Stimulated activated CD4-positive, alpha-beta T cell treated with anti-CD3 and anti-CD28 coated beads, Interleukin-1b, Interleukin-23, amount 100 ng/mL, for 1 hour (primary cell): ENCODE measurements at places on chromosomes 11 and 22.

- DNase-seq = no peak
Observed at GRCh38 chr11:114075891-114076441, 16.5 kb downstream of the ZBTB16 start.

GRCh38 chr11:86372041-86372440 lies 2.6 kb upstream of the CCDC81 start:
- no peak for DNase-seq

DNA sequence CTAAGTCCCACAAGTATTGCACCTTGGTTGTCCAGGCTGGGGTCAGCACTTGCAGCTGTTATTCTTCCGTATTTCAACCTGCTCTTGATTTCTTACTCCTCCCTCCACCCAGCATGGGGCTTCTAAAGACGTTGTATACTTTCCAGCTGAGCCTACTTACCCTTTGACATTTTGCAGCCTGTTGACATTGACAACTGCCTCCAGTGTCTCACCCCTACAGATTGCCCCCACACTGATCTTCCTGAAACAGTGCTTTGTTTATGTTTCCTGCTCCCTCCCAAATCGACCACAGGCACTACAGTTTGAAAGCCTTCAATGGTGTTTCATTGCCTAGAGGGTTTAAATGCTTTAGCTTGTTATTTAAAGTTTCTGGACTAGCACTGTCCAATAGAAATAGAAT lies 56.6 kb downstream of the FAM83F start:
- DNase-seq = no peak

DNA sequence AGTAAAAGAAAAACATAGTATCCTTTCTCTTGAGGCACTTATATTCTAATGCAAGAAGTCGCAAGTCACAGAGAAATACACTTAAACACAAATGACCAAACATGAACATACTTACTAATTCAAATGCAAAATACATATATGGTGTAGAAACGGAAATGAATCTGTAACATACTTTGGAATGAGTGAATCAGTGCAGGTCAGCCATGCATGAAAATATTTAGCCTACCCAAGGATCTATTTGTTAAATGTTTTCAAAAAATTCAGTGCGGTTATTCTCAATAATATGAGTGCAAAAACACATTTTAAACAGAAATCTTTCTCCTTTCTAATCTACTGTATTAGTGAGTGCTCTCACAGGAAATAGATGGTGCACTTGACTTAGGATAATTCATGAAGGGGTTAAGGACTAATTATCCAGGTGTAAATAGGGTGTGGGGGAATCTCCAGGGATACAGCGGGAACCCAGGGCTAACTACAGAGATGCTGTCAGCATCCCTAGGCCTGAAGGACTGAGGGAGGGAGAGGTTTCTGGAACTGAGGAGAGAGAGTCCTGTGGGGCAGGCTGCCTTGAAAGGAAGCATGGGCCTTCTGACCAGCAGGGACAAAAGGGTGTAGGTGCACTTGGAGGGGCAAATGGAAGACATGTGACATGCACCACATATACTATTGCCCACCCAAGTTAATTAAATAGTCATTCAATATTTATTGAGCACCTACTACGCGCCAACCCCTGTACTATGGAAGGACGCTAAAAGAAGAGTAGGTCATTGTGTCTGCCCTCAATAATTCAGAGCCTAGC lies 139.2 kb downstream of the MAML2 start:
- no peak for DNase-seq

GRCh38 chr11:16603245-16603644 lies 135.2 kb upstream of the C11orf58 start:
- DNase-seq = no peak

GRCh38 chr11:115287266-115287665 lies 216.9 kb downstream of the CADM1 start:
- no peak for DNase-seq

GRCh38 chr11:104926771-104927611 lies 28.7 kb upstream of the CASP12 start:
- DNase-seq = no peak

DNA sequence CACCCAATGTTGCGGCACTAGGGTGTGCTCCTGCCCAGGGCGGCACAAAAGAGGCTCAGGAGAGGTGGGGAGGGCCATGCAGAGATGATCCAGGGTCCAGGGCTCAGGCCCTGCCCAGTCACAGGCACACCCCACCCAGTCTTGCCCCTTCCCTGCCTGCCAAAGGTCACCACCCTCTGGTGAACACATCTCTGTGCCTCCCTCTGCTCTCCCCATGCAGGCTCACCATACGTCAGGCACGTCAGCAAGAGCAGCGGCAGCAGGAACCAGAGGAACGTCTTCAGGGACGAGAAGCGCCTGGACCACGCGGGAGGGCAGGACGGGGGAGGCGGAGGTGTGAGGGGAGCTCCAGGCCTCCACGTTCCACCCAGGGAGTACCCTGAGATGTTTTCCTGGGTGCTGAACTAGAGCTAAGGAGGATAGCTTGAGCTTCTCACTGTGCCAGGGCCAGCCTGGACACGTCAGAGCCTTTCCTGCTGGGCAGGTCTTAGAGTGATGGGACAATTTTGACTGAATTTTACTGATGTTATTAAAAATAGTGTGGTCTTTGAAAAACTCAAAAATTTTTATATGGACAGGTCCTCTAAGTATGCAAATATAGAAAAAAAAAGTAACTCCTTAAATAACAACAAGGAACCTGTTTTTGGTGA lies 7.2 kb downstream of the SUN2 start:
- DNase-seq = no peak

DNA sequence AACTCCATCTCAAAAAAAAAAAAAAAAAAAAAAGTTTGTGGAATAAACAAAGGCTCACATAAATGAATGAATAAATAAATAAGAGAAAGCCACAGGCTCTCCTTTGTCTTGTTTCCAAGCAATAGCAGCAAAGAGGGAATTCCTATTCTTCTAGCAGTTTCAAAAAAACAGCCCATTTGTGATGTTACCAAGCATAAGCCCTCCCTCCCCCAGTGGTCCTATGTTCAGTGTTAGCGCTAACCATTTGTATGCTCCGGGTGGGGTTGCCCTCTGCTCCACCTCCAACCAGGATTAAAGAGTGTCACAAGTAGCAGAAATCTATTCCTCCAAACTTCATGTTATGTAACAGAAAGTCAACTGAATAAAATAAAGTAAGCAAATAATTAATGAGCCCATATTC lies 1215.0 kb upstream of the TENM4 start:
- DNase-seq = no peak

GRCh38 chr22:22983816-22984215 lies 86.5 kb upstream of the GNAZ start:
- no peak for DNase-seq

DNA sequence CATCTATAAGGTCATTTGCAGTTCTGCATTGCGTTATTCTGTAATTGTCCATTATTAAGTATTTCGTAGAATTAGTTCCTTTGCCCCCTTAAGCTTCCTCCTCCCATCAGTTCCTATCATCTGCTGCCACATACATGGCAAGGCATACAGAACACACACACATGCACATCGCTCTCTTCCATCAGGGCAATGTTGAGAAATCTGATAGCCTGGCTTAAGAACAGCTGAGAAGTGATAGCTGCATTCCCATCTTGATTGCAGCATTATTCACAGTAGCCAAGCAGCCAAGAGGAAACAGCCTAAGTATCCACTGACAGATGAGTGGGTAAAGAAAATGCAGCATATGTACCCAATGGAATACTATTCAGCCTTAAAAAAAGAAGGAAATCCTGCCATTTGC lies 186.8 kb upstream of the CADM1 start:
- no peak for DNase-seq

GRCh38 chr22:38849811-38850210 lies 6.0 kb upstream of the NPTXR start:
- no peak for DNase-seq

- no peak for DNase-seq
Observed at GRCh38 chr22:30884211-30885000, 84.2 kb downstream of the MORC2 start.

GRCh38 chr11:74681686-74682651 lies 49.3 kb downstream of the CHRDL2 start:
- DNase-seq = no peak

GRCh38 chr11:86637988-86638387 lies 34.4 kb downstream of the ME3 start:
- no peak for DNase-seq

DNA sequence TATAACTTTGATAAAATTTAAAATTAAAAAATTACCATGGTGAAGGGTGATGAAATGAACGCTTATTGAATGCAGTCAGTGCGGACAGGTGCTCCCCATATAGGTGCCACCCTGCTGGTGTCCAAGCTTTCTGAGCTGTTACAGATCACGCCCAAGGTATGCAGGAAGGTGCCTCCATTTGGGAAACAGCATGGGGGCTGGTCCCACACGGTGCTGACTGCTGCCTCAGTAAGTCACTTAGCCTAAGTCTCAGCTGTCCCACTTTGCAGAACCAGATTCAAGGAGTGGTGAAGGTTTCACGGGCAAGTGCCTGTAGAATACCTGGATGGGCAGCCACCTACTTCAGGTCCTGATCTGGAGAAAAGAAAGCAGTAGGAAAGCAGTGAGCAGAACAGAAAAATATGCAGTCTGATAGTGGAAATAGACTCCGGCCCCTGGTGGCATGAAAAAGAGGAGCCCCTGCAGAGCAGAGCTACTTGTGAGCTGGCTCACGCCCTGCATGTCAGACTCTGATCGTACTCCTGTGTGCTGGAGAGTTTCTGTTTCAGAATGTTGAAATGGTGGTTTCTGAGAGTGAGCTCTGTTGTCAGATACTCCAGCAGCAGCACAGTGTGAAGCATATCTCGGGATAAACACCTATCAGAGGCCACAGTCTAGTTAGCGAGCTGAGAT lies 33.2 kb downstream of the ADORA2A start:
- no peak for DNase-seq

DNA sequence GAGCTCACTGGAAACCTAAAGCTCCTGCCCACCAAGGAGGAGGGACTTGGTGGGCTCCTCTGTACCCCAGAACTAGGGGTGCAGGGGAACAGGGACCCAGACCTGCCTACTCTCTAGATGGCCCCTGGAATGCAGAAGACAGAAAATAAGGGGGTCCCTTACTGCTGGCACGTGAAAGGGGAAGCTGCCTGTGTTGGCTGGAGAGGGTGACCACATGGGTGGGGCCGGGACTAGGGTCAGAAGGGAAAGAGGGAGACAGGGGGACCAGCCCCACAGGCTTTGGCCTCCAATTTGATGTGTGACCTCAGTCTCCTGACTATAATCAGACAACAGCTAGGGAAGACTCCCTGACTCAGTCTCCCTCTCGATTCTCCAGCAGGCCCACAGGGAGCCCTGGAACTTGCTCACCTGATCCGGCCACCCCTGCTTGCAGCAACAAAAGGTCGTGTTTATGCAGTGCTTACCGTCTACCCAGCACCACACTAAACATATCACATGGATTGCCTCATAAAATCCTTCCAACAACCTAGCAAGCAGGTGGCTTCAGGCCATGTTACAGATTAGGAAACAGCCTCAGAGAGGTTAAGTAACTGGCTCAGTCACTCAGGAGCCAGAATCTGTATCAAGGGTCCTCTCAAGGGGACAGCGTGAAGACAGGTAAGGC lies 10.2 kb downstream of the ARAP1 start:
- DNase-seq = no peak

GRCh38 chr11:102760344-102761035 lies 19.9 kb downstream of the MMP10 start:
- no peak for DNase-seq

- DNase-seq = no peak
Observed at GRCh38 chr11:93476796-93477195, 66.4 kb downstream of the SMCO4 start.

- no peak for DNase-seq
Observed at GRCh38 chr11:68010090-68011041, at the start of gene ALDH3B1. Gene ALDH3B1, plus strand, starts transcription at chr11:68010327. Its CDS starts 4,971 bp downstream, at chr11:68015298.

- no peak for DNase-seq
Observed at GRCh38 chr11:75351541-75351790, at the start of gene ARRB1. Gene ARRB1, minus strand, starts transcription at chr11:75351661. Its CDS starts 54 bp downstream, at chr11:75351607.

- no peak for DNase-seq
Observed at GRCh38 chr11:62575837-62576236, 2.1 kb upstream of the EEF1G start.

- no peak for DNase-seq
Observed at GRCh38 chr11:70694371-70694770, 296.0 kb downstream of the CTTN start.

DNA sequence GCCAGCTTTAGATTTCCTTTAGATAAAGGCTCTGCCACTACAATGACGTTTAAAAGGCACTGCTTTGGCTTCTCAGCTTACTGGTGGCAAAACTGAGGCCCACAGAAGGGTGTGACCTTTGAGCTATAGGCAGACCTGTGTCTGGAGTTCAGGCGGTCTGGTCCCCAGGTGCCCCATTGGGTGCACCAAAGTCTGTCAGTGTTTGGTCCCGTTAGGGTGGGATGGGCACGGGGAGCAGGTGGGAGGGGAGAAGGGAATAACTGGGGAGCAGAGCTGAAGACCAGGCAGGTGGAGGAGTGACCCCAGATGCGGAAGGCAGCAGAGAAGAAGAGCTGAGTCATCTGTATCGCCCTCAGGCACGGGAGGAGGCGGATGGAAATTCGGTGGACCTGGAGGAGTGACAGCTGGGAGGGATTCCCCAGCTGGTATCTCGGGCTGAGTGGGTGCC lies 45.3 kb upstream of the GCAT start:
- DNase-seq = no peak

GRCh38 chr22:17984114-17984513 lies 40.2 kb downstream of the MICAL3 start:
- DNase-seq = no peak

DNA sequence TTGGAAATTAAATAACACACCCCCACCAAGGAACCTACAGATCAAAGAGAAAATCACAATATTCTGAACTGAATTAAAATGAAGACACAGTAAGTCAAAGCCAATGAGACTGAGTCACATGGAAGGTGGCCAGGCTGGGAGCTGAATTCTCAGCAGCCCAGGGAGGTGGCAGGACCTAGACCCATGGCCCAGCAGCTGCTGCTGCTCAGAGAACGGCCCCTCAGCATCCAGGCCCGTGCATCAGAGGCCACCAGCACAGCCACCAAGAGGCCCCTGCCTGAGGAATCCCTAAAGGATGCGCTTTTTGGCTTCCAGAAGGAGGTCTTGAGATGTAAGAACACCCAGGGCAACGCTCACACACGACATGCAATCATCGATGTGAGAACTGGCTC lies 35.0 kb downstream of the TBX1 start:
- no peak for DNase-seq

DNA sequence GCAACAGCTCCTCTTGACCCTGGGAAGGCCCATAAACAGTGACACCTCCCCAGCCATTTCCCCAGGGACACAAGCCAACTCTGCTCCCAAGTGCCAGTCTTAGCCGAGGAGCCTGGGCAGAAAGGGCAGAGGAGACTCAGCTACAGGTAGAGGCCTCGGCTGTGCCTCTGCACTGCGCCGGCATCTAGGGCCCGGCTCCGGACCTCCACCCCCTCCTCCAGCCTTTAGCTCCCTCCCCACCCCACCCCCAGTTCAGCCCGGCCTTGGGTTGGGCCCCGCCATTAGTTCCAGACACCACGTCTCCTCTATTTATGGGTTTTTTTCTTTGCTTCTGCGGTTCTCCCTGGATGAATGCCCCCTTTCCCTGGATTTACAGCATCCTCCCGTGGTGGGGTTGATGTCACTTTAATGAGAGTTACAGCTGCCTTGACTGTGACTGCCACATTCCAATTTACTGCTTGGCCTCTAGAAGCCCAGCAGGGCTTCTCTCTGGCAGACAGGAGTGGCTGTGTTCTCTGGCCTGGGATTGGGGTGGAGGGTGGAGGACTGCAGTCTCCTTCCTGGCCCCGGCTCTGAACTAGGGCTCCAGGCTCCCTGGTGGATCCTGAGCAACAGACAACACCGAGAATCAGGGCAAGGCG lies 13.5 kb upstream of the OAF start:
- DNase-seq = no peak
